Stimulated activated CD8-positive, alpha-beta memory T cell treated with anti-CD3 and anti-CD28 coated beads, Interleukin-4, amount 100 ng/mL, for 1 hour (primary cell): ENCODE measurements at places on chromosomes 2 and 18.

GRCh38 chr18:49967171-49967570, 153.8 kb upstream of the ACAA2 start:
- no peak for DNase-seq

DNA sequence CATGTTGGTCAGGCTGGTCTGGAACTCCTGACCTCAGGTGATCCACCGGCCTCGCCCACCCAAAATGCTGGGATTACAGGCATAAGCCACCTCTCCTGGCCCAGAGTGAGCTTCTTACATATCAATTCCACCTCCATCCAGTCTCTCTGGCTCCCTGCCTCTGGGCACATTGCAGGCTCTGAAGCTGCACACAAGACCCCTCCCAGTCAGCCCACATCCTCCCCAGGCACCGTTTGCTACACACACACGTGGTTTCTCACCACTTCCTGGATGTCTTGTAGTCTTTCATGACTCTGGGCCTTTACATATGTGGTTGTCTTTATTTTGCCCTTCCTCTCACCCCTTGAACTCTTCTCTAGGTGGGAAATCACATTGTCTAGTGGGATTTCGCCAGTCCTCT, 64.0 kb upstream of the CABLES1 start:
- peak; percentile 60 for DNase-seq

DNA sequence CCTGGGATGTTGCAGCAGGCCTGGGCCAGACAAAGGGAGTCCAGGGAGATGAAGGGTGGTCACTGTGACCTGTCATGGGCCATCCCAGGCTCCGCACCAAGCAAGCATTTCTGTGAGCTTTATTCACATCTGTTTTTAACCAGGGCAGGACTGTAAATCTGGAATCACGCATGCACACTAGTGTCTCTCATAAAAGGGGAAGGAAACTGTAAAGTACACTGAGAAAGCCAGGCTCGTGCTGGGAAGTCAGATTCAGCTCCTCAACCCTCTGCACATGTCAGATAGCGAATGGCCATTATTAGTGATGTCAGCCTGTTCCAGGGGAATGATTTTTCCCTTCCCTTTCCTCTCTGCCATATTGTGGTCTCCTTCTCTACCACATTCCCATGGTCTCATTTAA, 818.6 kb upstream of the RAB6C start:
- DNase-seq, result no peak

- no peak for DNase-seq
Observed at GRCh38 chr2:234453216-234453615, 43.7 kb downstream of the ARL4C start.

DNA sequence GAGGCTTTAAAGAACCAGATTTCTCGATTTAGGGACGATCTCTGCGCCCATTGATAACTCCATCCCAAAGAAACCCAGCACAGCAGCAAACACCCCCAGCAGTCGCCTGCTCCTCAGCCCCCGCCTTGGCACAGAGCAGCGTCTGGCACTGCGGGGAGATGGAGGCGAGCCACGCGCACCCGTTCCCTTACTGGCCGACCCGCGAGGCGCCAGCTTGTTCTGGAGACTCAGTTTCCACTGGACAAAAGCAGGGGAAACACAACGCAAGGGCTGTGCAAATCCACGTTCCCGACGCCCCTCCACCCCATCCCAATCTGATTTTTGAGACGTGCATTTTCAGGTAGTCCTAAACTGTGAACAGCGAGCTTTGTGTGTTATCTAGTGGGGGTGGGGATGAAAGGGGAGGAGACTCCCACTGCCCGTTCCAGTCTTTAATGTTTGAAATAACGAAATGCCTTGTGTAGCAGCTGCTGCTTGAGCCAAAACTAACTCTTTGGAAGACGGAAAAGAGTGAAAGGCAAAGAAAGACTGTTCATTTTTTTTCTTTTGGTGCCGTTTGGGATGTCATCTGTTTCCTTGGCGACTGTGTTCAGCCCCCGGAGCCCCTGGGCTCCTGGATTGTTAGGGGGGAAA, 143.2 kb downstream of the MEIS1 start:
- DNase-seq, result no peak

DNA sequence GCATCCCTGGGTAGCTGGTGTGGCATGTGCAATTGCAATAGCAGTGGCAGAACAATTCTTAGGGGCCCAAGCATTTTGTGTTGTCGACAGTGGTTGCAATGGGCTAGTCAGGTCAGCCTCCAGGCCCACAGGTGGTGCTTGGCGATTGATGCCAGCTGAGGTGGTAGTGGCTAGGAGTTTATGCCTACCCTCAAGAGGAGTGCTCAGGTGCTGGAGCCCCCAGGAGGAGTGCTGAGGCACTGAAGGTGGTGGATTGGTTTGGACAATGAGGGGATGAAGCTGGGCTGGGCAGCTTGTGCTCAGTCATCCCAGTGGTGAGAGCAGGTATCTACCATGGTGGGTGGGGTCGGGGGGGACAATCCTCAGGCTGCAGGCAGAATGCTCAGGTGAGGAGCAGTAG, 877.9 kb upstream of the TMEFF2 start:
- DNase-seq, result no peak

- no peak for DNase-seq
Observed at GRCh38 chr18:13253786-13254688, 35.5 kb downstream of the LDLRAD4 start.

- DNase-seq, result no peak
Observed at GRCh38 chr18:10458691-10459090, 4.3 kb downstream of the APCDD1 start.

DNA sequence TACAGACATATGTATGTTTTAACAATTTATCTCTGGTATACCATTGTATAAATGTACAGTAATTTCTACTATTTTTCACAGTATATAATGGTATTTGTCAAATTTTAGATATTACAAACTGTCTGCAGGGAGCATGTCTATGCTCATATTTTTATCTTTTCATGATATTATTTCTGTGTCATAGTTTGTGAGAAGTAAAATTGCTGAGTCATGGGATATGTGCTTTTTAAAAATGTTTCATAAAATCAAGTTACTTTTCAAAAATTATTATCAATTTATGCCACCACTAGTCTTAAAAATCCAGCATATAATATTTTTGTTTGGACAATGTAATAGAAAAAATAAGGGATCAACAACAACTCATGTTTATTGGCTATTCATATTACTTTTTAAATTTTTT, 9.1 kb upstream of the ZNF804A start:
- DNase-seq, result no peak

DNA sequence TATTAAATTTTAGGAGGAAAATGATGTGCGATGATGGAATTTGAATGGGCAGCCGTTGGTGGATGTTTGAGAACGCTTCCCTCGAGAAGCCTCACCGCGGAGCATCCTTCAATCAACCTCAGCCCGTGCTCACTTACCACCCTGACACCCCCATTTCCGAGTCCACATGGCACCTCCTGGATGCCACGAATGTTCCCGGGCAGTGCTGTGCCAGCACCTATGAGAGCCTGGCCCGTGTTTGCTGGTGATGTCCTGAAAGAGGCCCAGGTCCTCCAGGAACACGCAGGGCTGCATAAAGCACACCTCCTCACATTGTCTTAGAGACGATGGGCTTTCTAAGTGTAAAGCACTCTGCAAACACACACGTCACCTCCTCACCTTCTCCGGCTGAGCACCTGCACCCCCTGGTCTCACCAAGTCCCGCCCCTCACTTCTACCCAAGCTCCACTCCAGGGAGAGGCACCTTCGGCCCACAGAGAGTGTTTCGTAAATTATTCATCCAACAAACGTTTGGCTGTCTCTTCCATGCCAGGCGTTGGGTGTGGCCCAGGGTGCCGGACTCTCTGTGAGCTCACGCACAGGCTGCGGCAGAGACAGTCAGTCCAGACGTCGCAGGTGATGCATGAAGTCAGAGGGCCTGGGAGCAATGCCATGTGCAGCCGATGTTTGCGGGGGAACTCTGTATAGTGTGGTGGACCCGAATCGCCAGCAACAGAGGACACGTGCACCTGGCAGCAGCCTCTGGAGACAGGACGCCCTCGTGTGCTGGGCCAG, 150.0 kb downstream of the TPO start:
- DNase-seq, result no peak

- no peak for DNase-seq
Observed at GRCh38 chr18:55387139-55387984, 200.6 kb downstream of the TCF4 start.

DNA sequence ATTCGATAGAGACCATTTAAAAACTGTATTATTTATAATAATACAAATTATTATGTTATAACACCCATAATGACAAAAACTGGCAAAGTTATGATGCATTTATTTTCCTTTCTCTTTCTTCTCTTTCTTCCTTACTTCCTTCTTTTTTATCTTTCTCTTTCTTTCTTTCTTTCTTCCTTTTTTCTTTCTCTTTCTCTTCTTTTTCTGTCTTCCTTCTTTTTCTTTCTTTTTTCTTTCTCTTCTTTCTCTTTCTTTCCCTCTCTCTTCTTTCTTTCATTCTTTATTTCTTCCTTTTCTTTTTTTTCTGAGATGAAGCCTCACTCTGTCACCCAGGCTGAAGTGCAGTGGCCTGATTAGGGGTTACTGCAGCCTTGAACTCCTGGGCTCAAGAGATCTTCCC, 27.5 kb upstream of the ZNF516 start:
- DNase-seq, result no peak

GRCh38 chr2:112048887-112049286, 6.2 kb upstream of the TMEM87B start:
- DNase-seq, result no peak

- no peak for DNase-seq
Observed at GRCh38 chr2:177143444-177143843, 69.2 kb upstream of the HNRNPA3 start.

GRCh38 chr18:79772865-79773696, 24.7 kb upstream of the KCNG2 start:
- no peak for DNase-seq

DNA sequence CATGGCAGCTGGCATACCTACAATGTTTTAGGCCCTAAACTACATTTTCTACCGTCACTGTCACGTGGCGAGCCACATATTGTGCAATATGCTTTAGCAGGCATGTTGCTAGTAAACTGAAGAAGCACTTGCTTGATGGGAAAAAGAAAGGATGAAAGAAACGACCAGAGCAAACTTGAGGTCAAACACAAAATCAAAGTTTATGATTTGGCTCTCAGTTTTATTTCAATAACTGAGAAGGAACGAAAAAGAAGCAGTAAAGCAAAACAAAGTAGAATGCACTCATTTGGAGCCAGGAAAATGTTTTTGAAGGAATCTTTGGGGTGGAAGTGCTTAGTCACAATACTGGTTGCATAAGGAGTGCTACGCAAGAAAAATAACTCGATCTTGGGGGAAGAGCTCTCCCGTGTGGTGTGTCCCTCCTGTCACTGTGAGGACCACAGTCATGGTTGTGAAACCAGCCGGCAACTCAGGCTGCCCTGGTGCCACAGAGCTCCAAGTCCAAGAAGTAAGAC, 349.8 kb downstream of the RBM43 start:
- no peak for DNase-seq

- DNase-seq, result no peak
Observed at GRCh38 chr2:48454504-48454903, 75.5 kb upstream of the STON1 start.

- no peak for DNase-seq
Observed at GRCh38 chr2:70643715-70644114, 90.1 kb upstream of the TGFA start.

GRCh38 chr2:132437852-132438669, 21.5 kb downstream of the GPR39 start:
- DNase-seq, result no peak

DNA sequence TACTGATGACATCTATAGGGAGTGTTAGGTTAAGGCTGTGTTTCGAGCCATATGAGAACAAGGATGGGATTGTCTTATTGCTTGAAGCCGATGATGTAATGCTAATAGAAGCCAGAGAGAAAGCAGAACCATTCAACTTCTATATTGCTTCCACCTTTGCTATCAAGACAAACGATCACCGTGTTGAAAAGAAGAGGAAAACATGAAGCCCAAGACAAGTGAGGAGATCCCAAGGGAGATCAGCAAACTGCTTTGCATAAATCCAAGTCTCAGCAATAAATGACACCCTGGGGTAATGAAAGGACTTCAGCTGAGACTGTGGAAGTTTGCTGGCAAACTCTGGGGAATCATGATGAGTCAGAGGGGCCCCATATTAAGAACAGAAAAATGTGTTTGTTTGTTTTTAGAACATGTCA, 206.2 kb downstream of the NCKAP5 start:
- DNase-seq, result no peak

GRCh38 chr18:53789376-53790247, 434.9 kb downstream of the MBD2 start:
- DNase-seq, result no peak
